Panc1 (cell line): ENCODE measurements at places on chromosomes 11 and 22. TPM values are rescaled to one million over a fixed set of nuclear protein-coding genes. Genes with fewer than 3 reads are reported as not detected.

C11orf16 gene
- 0.15 TPM for total RNA-seq

LYVE1 gene
- total RNA-seq, result 0.31 TPM

DNA sequence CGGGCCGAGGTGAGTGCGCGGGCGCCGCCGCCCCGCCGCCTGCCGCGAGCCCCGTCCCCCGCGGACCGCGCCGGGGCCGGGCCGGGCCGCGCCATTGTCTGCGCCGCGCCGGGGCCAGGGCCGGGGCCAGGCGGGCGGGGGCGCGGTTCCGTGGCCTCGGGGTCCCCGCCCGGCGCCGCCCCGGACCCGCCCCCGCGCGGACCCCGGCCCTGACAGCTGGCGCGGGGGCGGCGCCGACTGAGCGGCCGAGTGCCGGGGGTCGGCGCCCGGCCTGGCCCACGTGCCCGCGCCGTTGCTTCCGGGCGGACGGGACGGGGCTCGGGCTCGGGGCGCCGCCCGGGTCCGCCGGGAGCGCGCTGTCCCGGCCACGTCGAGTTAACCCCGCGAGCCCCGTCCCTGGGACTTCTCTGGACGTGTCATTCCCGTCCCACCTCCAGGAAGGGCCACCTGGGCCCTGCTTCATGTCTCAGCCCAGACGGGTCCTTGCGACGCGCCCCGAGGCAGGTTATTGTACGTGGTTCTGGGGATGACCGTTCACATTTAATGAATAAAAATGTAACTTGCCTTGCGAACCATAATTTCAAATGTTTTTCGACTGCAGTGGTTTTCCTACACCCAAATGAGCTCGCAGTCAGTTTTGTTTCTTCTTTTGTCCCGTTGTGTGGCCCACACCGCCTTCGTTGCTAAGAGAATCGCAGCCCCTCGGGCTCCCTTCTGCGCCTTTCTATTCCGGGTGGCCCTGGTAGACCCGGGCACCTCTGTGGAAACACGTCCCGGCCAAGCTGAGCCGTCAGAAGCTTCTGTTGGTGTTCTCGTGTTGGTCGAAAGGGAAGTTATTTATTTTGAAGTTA lies 562 bp downstream of the ZBED4 start:
- peaks cover 23% of the 10 kb centered on the region for H3K4me1 ChIP-seq
- H3K4me3 ChIP-seq, result peak overlapping the region; percentile 88
- H3K27ac ChIP-seq, result peak overlapping the region; percentile 82
- peaks cover 5% of the 10 kb centered on the region; the same call in 1 of the 2 replicates for H3K36me3 ChIP-seq
- DNase-seq, result no peak

ADAMTS15 gene
- total RNA-seq, result 39.9 TPM

GRCh38 chr22:31394326-31394725 lies 5.1 kb upstream of the DRG1 start:
- no peaks in the 10 kb centered on the region; the same call in 1 of the 2 replicates for H3K36me3 ChIP-seq
- H3K4me1 ChIP-seq, result peaks cover 11% of the 10 kb centered on the region
- H3K27me3 ChIP-seq, result no peaks in the 10 kb centered on the region
- H3K4me3 ChIP-seq, result no peak overlapping the region
- no peak overlapping the region for H3K27ac ChIP-seq

BTG4 gene
- total RNA-seq, result not detected

RNF26 gene
- 69.0 TPM for total RNA-seq

PHF5A gene
- 34.9 TPM for total RNA-seq

DNA sequence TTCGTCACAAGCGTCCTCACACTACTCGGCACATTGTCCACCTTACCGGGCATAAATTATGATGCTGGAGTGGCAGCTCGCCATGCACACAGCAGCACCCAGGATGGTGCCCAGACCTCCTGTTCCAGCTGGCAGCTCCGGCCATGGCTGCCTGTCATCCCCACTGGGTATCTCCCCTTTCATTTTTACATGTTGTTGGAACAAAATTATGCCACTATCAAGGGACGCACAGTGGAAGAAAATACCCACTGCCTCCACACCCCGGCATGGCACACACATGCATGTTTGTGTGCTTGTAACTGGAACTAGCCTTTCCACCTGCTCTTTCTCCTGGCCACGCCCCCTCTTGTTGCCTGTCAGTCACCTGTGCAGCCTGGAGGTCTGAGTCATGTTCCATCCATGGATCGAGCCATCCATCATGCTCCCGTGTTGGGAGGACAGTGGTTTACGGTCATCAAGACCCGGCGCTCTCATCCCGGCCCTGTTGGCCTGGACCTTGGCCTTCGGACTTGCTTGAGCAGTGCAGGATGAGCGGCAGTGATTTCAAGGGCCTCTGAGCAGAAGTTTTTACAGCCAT lies 1069.6 kb downstream of the BRD1 start:
- H3K4me3 ChIP-seq, result no peak overlapping the region
- no peak overlapping the region for H3K27ac ChIP-seq

TUB gene
- total RNA-seq, result 4.3 TPM

- peaks cover 5% of the 10 kb centered on the region for H3K27me3 ChIP-seq
- no peaks in the 10 kb centered on the region for H3K36me3 ChIP-seq
- H3K4me1 ChIP-seq, result no peaks in the 10 kb centered on the region
Measured at GRCh38 chr11:123543797-123544196, 110.6 kb downstream of the SCN3B start.

GRCh38 chr11:108559340-108559739 lies 34.2 kb downstream of the EXPH5 start:
- no peak overlapping the region for H3K27ac ChIP-seq
- H3K36me3 ChIP-seq, result no peaks in the 10 kb centered on the region
- peaks cover 11% of the 10 kb centered on the region for H3K27me3 ChIP-seq

DNA sequence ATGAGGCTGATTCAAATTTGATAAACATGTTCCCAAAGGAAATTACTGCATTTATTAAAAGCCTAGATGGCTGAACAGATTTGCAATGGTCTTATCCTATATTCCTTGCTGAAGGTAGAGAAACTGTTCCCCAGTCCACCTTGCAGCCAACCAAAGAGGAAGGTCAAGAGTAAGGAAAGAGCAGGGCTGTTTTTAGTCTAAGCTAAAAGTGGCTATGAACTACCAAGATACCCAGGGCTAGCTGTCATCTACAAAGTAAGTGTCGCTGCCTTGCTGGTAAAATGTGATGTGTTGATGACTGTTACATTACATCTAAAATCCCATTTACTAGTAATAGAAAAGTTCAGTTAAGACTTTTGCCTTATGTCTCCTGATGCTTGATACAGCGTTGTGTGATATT lies 290.1 kb upstream of the MPPED2 start:
- DNase-seq, result no peak
- no peaks in the 10 kb centered on the region for H3K4me1 ChIP-seq
- H3K36me3 ChIP-seq, result no peaks in the 10 kb centered on the region

RIBC2 gene
- 2.9 TPM for total RNA-seq

SLC22A9 gene
- not detected for total RNA-seq

- DNase-seq, result no peak
- H3K27ac ChIP-seq, result peak overlapping the region; percentile 51; the same call in 1 of the 2 replicates
- H3K4me3 ChIP-seq, result peak overlapping the region; percentile 54
- H3K27me3 ChIP-seq, result no peaks in the 10 kb centered on the region
- H3K36me3 ChIP-seq, result no peaks in the 10 kb centered on the region
- H3K4me1 ChIP-seq, result peaks cover 14% of the 10 kb centered on the region
Measured at GRCh38 chr22:46538814-46539160, 1.4 kb upstream of the CELSR1 start.

DNA sequence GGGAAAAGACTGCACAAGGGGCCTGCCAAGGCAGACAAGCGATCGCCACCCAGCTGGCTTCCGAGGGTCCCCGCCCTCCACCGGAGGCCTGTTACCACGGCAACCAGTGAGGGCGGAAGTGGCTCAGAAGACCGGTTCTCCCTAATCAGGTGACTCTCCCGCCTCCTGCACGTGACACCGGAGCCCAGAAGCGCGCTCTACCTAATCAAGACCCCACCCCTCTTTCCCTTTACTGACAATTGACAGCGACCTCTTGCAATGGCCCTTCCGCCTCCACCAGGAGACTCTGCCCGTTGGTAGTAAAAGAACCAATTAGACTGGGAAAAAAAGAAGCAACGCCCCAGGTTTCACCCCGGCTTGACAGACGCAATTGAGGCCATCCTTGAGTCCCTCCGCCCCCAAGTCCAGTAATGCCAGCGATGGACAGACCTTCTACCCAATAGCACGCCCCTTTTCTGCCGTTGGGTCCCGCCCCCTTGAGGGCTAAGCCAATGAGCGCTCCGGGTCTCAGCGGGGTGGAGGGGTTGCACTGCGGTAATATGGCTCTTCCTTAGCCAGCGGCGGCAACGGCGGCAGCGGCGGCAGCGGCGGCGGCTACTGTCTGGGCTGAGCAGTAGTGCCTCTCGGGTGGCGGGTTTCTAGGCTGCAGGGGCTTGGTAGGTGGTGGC lies at the start of gene UVRAG:
Gene UVRAG, plus strand, starts transcription at position 534 of the 668 bp plus-strand sequence. CDS start 198 bp downstream, outside the sequence.
- H3K27ac ChIP-seq, result peak within 1 kb of the TSS; percentile 83
- peak within 1 kb of the TSS; percentile 91 for H3K4me3 ChIP-seq
- H3K36me3 ChIP-seq, result no peaks in the 10 kb centered on the region; the same call in 1 of the 2 replicates
- H3K4me1 ChIP-seq, result peaks cover 23% of the 10 kb centered on the region
- DNase-seq, result peak; percentile 98
- H3K27me3 ChIP-seq, result no peaks in the 10 kb centered on the region

DNA sequence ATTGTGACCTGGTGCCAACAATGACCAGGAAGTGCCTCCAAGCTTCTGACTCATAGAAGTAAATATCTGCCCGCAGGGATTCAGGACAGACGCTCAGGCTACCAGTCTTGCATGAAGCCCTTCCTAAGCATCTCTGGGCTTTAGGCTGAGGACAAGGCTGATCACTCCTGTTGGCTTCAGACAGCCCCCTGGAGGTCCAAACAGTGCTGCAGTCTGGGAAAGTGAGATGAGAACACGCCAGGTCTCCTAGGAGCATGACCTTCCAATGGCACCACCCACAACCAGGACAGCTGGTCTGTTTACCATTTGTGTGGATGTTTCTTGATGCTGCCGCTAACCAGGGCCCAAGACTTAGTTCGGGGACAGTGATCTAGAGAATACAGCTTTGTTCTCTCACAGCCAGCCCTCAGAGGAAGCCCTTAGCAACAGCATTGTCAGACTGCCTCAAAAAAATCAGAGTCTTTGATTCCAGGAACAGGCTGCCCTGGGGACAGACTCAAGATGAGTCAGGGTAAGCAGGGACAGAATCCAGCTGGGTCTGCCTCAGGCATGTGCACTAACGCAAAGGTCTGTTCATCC lies 111.2 kb downstream of the ZNF280B start:
- no peaks in the 10 kb centered on the region for H3K27me3 ChIP-seq
- peaks cover 4% of the 10 kb centered on the region; the same call in 1 of the 2 replicates for H3K4me1 ChIP-seq
- no peak overlapping the region for H3K4me3 ChIP-seq

KCNJ5 gene
- total RNA-seq, result 0.28 TPM

ZBTB16 gene
- total RNA-seq, result 0.21 TPM

GRCh38 chr11:44191322-44192016 lies 96.0 kb downstream of the EXT2 start:
- no peak overlapping the region for H3K27ac ChIP-seq
- H3K4me3 ChIP-seq, result no peak overlapping the region
- no peaks in the 10 kb centered on the region for H3K27me3 ChIP-seq
- H3K36me3 ChIP-seq, result no peaks in the 10 kb centered on the region
- no peak for DNase-seq

ART5 gene
- 12.8 TPM for total RNA-seq

PRODH gene
- 1.4 TPM for total RNA-seq

DNA sequence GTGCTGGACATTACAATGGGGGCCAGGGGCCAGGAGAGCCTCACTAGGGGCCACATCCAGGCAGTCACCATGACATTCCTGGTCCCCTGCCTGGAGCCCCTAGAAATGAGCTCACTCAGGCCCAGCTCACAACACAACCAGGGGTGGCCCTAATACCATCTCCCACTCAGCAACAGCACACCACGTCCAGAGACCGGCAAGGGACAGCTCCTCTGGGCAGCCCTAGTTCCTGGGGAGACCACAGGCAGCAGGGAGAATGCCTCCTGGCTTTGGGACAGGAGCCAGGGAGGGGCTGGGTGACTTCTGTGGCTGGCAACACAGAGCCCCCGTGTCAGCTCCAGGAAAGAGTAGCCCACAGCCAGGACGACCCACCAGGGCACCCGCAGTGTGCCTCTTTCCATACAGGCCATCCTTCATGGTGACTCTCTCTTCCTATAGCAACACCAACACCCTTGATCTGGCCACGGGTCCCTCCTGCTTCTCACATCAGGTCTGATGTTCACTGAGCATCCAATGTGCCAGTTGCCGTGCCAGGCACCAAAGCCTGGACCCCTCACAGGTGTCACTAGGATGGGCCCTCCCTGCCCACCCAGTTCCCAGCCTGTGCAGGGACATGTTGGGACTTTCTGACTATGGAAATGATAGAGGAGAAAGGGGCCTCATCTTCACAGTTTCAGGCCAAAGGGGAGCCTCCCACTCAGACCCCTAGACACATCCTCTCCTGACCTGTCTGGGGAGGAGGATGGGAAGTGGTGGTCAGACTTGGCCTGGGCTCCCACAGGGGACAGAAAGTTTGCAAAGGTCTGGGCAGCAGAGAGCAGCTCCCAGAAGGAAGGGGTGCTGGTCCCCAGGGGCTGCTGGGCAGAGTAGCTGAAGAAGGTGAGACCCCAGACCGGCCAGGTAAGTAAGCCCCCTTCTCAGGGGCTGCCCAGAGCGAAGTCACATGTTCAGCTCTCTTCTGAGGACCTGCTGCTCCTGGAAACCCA lies 43.2 kb downstream of the IGLL5 start:
- no peak overlapping the region for H3K27ac ChIP-seq
- H3K36me3 ChIP-seq, result no peaks in the 10 kb centered on the region
- H3K4me3 ChIP-seq, result no peak overlapping the region
- no peaks in the 10 kb centered on the region for H3K27me3 ChIP-seq

GRCh38 chr11:83054904-83055380 lies 16.8 kb downstream of the RAB30 start:
- H3K27me3 ChIP-seq, result no peaks in the 10 kb centered on the region
- no peak overlapping the region for H3K27ac ChIP-seq
- no peak for DNase-seq
- no peak overlapping the region for H3K4me3 ChIP-seq

DNA sequence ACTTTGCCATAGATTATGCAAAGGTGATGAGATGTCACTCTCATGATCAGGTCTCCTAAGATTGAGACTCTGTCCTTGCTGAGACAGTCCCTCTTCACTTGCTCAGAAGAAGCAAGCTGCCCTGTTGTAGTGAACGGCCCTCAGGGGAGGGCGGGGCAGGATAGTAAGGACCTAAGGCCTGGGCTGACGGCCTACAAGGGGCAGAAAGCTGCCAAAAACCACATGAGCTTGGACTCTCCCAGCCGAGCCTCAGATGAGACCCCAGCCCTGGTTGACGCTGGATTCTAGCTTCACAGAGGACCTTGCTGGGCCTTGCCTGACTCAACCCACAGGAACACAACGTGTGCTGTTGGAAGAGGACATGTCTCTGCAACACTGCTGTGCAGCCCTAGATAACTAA lies 1182.5 kb downstream of the TBC1D22A start:
- H3K27ac ChIP-seq, result no peak overlapping the region
- no peak overlapping the region for H3K4me3 ChIP-seq
- DNase-seq, result no peak

DNA sequence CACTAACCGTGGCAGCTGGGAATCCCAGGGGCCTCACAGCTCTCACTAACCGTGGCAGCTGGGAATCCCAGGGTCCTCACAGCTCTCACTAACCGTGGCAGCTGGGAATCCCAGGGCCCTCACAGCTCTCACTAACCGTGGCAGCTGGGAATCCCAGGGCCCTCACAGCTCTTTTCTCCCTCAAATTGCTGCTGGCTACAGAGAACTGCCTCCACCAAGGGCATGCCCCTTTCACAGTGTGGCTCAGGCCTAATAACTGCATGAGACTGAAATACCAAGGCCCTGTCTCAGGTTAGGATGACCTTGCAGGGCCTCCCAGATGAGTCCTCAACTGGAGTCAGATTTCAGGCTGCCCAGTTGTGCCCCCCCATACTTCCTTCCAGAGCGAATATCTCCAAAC lies 35.1 kb upstream of the GGTLC2 start:
- H3K27me3 ChIP-seq, result peaks cover 3% of the 10 kb centered on the region; the same call in 1 of the 2 replicates
- H3K4me1 ChIP-seq, result no peaks in the 10 kb centered on the region
- no peak for DNase-seq
- H3K4me3 ChIP-seq, result no peak overlapping the region

- H3K27ac ChIP-seq, result no peak overlapping the region
- H3K36me3 ChIP-seq, result no peaks in the 10 kb centered on the region
- H3K4me1 ChIP-seq, result no peaks in the 10 kb centered on the region
- no peak overlapping the region for H3K4me3 ChIP-seq
- no peaks in the 10 kb centered on the region for H3K27me3 ChIP-seq
Measured at GRCh38 chr11:7614656-7615055, 58.6 kb downstream of the CYB5R2 start.
